ENCODE measurements at places on chromosomes 4 and X.

- no peak for DNase-seq
Observed at GRCh38 chrX:49220100-49220499, 13.0 kb downstream of the CACNA1F start.

DNA sequence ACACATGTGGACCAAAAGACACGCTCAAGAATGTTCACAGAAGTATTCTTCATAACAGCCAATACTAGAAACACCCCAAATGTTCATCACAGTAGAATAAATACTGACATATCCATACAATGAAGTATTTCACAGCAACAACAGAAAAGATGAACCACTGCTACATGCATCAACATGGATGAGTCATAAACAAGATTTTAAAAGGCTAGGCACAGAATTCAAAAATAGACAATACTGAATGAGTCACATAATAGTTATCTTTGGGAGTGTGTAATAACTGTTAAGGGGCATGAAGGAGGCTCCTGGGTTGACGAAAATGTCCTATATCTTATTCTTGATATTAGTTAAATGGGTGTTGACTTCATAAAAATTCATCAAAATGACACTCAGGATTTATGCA lies 43.5 kb downstream of the CLOCK start:
- no peak for DNase-seq

- DNase-seq = no peak
Observed at GRCh38 chr4:119854364-119854763, 212.3 kb downstream of the MAD2L1 start.

GRCh38 chr4:108492816-108493595 lies 127.4 kb upstream of the RPL34 start:
- no peak for DNase-seq

- DNase-seq = no peak
Observed at GRCh38 chr4:99965173-99965572, 15.1 kb upstream of the H2AZ1 start.

- DNase-seq = no peak
Observed at GRCh38 chrX:40140706-40141499, 43.1 kb upstream of the BCOR start.

DNA sequence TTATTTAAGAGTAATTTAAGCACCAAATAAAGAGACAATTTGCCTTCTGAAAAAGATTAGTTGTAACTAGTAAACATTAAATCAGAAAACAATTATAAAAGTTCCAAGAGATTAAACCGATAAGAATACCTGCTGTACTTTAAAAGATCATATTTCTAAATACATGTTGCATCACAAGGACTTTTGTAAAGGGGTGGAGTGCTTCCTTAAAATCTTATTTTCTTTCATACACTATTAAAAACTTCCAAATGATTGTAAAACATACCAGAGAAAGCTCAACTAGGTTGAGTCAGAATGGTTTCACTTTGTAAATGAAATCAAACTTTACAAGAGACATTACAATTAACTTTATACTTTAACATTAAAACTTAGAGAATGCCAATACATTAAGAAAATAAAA lies 41.8 kb downstream of the ACSL4 start:
- DNase-seq = no peak
